ENCODE measurements at places on chromosomes 3 and 15.

DNA sequence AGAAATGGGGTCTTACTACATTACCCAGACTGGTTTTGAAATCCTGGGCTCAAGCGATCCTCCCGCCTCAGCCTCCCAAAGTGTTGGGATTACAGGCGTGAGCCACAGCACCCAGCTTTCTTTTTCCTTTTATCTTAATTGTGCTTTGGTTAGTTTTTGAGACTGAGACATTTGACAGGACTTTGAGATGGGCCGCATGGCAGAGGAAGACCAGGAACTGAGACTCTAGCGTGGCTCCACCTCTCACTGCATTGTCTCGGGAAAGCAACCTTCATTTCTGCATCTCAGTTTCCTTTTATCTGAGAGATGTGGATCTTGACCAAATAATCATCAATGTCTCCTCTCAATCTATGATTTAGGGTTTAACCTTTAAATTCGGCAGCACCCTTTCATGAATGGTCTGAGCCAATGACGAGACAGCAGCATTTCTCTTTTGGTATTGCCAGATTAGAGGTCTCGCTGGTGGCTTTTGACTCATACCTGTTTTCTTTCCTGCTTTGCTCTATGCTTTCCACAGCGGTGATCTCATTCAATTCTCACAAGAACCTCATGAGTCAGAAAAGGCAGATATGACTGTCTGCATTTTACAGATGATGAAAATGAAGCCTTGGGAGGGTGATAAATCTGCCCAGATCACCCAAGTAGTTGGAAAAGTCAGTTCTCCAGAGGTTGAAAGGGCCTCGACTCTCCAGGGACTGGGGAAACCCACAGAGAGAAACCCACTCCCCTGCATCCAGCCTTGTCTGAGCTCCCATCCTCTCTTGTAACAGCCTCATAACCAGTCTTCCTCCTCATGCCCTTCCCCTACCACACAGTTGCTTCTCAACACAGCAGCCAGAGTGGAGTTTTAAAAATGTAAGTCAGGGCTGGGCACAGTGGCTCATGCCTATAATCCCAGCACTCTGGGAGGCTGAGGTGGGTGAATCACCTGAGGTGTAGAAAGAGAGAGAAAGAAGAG lies 84.8 kb upstream of the FOXB1 start:
- peak; percentile 70 for DNase-seq

- peak; percentile 7 for DNase-seq
Measured at GRCh38 chr3:167700046-167700445, 34.6 kb downstream of the PDCD10 start.

GRCh38 chr3:107892955-107893624 lies 197.7 kb downstream of the CD47 start:
- DNase-seq = peak; percentile 80

GRCh38 chr3:170780471-170780870 lies 89.5 kb downstream of the RPL22L1 start:
- DNase-seq = no peak

DNA sequence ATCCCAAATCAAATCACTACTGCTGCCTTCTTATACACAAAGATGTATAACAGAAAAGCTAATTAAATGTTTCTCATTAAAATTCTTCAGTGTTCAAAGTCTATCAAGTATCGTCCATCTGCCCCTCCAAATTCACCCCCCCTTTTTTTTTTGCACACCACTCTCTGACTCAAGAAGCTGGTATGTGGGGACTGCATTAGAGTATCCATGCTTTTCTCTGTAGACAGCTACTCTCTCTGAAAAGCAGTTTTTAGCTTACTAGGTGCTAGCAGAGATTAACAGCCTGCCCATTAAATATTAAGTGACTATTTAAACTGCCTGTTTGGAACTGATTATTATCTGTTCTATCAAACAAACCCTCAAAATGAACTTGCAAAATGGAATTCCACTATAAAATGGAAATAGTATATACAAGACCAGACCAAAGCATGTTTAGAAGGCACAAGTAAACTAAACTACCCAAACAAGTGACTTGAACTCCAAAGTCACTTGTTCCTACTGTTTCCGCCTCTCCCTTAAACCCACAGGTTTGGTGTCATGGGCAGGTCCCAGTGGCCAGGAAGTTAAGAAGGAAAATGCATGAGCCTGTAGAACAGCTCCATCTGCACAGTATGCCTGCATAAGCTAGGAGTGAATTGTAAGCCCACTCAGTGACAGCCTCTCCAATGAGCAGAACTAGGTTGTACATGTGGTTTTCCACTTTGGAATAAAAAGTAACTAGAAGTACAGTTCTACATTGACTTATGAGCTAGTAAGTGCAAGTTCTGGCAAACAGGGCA lies 32.5 kb downstream of the GBE1 start:
- DNase-seq = peak; percentile 81

DNA sequence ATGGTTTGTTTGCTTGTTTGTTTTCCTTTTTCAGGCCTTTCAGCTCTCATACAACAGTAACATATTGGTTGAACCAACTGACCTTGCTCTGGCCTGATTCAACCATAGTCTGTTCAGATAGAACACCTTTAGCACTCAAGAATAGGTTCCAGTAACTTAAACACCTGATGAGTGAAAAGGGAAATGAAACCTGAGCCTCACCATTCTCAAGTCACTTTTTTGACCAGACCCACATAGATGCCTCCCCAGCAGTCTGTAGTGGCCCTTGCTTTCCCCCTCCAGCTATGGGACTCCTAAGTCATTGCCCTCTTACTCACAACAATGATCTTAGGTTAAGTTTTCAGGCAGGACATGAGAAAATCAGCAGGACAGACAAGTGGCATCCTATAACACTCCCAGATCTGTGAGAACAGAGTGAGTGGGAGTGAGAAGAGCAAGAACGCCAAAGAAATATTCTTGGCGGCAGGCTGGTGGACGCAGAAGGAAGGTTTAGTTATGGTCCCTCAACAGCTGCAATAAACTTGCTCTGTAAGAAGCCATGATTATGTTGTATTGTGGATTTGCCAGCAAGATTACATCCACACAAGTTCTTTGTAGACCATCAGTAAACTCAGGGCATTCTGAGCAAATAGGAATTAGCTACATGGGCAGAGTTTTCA lies 367.5 kb downstream of the MECOM start:
- DNase-seq = no peak

DNA sequence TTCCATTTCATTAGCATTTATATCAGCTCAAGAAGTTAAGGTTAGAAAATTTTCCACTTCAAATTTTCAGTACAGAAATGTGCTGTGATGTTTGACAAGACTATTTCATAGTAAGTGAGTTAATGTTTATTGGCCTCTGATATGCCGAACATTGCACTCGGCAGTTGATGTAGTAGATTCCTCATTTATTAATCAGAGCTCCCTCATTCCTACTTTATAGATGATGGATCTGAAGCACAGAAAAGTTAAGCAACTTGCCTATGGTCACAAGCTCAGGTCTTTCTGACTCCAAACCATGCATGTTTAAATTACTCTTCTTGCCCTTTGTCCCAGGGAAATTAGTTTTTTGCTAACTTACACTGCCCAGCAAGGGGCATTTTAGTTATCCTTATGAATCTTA lies 92.0 kb downstream of the ATG7 start:
- no peak for DNase-seq

DNA sequence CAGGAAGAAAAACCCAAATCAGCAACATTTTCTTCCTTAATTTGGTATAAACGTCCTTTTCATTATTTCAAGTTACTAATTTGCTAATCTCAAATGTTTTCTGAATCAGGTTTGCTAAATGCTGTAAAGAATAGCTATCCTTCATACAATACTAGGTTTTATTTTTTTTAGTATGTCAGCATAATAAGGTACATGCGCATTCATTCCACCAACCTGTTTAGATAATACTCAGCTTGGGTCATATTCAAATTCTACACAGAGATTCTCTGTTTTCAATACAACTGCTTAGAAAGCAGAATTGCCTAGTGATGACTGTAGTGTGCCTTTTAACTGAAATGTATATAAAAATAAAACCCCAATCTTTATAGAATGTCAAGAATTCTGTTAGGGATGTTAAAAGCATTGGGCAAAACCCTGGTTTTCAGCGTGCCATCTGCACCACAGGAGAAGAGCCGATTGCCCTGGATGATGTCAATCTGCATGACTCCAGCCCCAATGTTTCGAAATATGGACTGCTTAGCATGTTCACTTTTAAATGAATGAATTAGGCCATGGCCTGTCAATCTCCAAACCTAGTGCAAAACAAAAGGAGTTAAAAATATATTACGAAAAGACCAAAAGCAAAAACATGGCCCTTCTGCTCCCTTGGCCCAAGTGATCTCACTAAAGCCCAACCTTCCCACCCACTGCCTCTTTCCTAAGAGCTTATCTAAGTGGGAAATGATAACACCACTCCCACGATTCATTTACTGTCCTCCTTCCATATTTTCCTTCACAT lies 107.4 kb downstream of the GLDN start:
- peak; percentile 13 for DNase-seq

DNA sequence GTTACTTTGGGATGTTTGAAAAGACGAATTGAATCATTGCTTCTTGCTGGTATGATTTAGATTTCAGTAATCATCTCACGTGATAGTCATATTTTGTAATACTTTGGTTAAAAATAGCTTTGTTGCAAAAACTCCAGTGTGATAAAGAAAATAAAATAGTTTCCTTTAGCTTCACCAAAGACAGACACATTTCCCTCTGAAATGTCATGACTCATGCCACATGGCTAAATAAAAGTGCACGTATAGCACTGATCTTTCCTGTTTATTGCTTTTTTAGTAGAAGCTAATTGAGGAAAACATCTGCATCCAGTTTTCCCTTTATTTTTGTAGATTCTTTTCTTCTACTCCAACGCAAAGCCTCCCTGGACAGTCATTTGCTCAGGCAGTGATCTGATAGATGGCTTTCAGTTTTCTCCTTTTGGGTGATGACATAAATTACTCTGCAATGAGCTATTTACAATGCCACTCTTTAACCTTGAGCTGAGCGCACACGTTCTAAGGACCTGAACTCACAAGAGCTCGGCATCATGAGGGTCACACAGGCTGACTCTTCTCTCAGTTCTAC lies 84.9 kb downstream of the ARNT2 start:
- peak; percentile 97 for DNase-seq

GRCh38 chr15:63532307-63532744 lies 27.9 kb downstream of the USP3 start:
- DNase-seq = peak; percentile 60

DNA sequence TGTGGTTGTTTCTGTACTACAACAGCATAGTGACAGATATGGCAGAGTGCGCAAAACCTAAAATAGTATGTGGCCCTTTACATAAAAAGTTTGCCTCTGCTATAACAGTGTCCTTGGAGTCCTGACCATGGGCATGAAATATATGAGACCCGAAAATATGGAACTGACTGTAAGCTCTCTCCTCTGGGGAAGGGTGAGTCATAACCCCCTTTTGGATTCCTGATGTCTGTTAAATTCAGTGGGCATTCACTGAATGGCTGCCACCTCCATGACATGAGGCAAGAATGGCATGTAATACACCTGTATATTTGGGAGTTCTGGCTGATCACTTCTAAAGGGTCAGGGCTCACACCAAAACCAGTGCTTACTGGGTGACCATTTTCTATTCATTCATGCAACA lies 6.1 kb downstream of the TBC1D2B start:
- no peak for DNase-seq

GRCh38 chr15:56608140-56608778 lies 125.0 kb downstream of the ZNF280D start:
- DNase-seq = peak; percentile 66

- peak; percentile 23 for DNase-seq
Measured at GRCh38 chr3:178750639-178751300, 214.5 kb downstream of the KCNMB2 start.

- DNase-seq = no peak
Measured at GRCh38 chr3:119746423-119746822, 35.5 kb upstream of the NR1I2 start.

GRCh38 chr3:89571298-89571697 lies 463.9 kb downstream of the EPHA3 start:
- DNase-seq = no peak
